CD4-positive, CD25-positive, alpha-beta regulatory T cell (primary cell): ENCODE measurements at places on chromosomes 1 and 21.

DNA sequence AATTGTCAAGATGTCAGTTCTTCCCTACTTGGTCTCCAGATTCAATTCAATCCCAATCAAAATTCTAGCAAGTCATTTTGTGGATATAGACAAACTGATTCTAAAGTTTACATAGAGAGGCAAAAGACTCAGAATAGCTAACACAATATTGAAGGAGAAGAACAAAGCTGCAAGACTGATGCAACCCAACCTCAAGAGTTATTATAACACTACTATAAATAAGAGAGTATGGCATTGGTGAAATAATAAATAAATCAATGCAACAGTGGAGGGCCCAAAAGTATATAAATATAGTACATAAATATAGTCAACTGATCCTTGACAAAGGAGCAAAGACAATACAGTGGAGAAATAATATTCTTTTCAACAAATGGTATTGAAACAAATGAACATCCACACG, 49.7 kb downstream of the PRPF38A start:
- DNase-seq, result no peak

DNA sequence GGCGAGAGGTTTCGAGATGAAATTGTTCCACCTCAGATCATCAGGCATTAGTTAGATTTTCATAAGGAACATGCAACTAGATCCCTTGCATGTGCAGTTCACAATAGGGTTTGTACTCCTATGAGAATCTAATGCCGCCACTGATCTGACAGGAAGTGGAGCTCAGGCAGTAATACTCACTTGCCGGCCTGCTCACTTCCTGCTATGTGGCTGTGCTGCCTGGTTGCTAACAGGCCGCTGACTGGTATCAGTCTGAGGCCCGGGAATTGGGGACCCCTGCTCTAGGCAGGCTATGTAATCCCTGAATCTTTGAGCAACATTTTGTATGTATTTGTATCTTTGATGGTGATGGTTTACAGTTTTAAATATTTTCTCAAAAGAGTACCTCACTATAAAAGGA, 32.5 kb downstream of the XKR8 start:
- DNase-seq, result peak; percentile 74

DNA sequence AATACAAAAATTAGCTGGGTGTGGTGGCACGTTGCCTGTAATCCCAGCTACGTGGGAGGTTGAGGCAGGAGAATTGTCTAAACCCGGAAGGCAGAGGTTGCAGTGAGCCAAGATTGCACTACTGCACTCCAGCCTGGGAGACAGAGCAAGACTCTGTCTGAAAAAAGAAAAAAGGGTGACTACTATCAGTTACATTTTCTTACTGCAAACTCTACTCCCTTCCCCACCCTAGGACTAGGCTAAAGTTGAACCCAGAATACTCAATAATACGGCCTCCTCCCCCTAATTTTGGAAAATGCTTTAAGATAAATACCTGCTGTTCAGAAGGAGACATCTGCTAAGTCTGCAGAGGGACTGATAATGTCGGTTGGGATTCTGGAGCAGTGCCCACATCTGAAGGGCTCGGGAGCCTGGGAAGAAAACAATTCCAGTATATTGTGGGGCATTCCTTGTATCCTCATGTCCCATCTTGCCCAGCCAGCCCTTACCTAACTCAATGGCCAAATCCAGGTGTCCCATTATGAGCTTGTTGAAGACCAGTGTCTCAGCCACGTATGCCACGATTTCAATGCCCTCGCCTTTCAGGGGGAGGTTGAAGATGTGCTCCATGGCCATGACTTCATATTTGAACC, 89.7 kb downstream of the ADCY10 start:
- no peak for DNase-seq

GRCh38 chr1:81125672-81126071, 675.1 kb upstream of the ADGRL2 start:
- no peak for DNase-seq

- no peak for DNase-seq
Measured at GRCh38 chr1:47784497-47784822, 212.7 kb downstream of the TRABD2B start.

DNA sequence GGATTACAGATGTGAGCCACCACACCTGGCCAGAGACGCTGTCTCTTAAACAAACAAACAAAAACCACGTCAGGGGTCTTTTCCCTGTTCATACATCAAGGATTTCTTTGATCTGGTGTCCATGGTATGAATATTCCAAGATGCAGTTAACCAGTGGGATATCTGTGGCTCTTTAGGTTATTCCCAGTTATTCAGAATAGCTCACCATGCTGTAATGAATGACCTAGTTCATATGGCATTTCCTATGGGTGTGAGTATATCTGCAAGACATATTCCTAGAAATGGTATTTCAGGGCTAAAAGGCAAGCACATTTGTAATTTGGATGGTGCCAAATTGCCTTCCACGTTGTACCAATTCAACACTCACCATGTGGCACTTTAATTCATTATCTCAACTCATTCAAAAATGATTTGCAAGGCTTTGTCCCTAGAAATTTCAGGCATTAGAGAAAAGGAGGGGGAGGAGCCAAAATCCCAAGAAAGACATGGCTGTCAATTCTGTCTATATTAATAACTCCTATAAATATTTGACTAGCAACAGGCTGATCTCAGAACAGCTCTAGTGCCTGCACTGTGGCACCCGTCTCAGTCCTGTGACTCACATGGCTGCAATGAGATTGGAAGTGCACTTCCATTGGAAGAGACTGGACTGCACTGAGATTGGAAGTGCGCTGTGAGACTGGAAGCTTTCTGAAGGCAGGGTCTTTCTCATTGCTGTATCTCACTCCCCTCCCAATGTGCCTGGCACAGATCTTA, 6.0 kb upstream of the STMN1 start:
- DNase-seq, result no peak

DNA sequence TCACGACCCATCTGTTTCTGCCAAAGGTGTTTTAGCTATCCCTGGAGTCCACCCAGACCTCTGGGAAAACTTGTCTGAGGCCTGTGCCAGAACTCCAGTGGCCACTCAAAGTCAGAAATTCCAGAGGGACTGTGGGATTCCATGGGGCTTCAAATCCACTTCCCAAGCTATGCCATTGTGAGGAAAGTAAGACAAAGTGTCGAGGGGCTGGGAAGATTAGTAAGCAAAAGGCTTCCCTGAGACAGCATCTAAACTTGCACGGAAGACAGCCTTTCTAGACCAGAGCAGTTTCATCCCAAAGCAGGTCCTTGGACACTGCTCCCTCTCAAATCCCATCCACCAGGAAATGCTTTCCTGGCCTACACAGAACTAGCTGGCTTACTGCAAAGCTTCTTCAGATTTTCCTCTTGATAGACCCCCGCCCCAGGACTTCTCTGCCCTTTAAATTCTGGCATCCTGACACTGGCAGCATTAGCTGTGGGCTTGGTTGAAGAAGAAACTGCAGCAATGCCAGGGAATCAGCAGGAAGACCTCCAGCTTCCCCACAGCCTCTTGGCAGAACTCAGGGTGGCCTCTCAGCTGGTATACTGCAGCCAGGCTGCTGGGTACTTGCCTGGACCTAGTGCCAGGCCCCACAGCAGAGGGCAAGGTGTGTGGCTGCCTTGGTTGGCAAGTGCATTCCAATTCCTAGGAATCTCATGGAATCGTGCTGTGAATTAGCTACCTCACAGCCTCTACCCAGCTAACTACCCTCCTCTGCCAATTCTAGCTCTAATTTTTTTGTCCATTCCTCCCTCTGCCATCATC, 27.3 kb upstream of the LMX1A start:
- DNase-seq, result no peak

GRCh38 chr1:91345395-91346005, 59.1 kb downstream of the HFM1 start:
- no peak for DNase-seq

DNA sequence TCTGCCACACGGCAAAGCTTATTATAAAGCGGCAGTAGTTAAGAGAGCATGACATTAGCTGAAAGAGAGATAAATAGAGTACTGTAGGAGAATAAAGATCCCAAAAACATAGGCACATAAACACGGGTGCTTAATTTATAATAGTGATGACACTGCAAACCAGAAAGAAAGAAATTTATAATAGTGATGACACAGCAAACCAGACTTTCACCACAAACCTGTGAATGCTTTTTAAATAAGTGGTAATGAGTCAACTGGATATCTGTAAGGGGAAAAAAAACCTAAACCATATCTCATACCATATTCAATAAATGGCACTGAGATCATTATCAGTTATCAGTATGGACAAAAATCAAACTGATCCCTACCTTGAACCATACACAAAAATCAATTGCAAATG, 25.5 kb downstream of the USP1 start:
- DNase-seq, result no peak

- no peak for DNase-seq
Measured at GRCh38 chr1:23899070-23899469, 14.1 kb downstream of the CNR2 start.

DNA sequence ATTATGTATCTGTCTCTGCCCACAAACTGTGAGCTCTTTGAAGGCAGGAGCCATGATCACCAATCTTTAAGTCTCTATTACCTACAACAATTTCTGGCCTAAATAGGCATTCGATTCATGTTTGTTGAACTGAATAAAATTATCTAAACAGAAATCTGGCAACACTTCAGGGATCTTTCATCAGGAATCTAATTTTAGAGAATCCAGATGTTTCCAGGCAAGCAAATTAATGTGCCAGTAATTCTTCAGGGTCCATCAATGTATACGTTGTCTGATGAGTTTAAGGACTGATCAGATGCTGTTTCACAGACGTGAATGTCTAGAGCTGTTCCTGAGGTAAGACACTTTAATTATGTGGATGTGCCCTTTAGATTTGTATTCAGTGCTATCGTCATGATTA, 524.4 kb downstream of the PTPRC start:
- DNase-seq, result no peak

DNA sequence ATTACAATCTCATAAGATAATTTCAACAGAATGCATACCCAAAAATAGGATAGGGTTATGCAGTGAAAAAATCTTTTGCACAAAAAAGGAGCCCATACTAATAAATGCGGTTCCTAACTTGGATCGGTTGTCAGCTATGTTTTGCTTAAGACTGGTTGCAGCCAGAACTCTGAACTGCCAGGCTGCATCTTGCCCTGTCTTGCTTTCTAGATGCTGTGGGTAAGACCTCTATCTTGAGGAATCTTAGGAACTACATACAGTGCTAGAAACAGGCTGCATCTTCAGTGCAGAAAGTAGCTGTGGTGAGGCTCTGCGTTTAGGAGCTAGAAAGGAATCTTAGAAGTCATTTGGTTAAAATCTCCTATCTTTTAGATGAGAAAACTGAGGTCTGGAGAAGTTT, 45.6 kb upstream of the PLA2G4A start:
- DNase-seq, result no peak

DNA sequence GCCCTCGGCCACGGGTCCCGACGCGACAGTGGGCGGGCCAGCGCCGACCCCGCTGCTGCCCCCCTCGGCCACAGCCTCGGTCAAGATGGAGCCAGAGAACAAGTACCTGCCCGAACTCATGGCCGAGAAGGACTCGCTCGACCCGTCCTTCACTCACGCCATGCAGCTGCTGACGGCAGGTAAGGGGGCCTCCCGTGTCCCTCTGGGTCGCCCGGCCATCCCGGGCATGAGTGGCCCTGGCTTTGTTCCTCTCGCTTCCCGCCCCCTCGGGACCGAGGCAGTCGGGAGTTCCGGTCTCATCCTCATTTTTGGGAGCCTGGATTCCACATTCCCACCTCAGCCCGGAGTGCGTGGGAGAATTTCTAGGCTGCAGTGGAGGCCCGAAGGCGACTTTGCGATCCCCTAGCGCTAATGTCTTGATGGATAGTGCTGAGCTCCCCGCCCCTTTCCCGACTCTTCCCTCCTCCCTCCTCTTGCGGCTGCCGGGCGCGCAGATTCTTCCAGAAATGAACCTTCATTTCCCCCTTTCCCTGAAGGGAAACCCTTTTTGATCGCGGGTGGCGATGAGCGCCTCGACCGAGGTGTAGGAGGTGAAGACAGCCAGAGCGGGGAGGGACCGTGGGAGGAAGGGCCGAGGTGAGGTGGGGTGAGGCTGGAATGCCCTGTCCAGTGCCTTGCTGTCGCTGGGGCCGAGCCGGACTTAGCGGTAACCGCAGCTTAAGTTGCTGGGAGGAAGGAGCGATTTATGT, 705 bp downstream of the KHDRBS1 start:
- peak; percentile 42 for DNase-seq

- no peak for DNase-seq
Measured at GRCh38 chr1:209094384-209094783, 489.1 kb upstream of the CAMK1G start.

DNA sequence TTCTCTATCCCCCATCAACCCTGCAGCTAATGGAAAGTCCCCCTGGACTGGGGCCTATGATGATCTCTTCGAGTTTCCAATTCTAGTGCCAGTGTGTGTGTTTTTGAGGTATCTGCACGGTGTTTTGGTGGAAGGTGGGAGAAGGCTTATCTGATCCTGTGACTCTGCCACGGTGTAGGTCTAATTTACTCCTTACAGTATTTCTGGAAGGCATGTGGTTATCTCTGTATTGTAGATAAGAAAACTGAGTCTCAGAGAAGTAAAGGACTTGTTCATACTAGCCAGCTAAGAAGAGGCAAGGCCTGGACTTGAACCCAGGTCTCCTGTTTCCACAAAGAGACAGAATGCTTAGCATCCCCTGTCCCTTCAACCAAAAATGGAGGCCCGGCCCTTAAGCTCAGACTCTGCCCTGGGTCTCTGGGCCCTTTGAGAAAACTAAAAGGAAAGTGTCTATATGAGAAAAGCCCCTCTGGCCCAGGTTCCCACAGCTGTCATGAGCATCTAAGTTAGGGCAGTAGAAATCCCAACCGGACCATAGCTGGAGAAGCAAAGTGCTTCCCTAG, 20.3 kb downstream of the RIMS3 start:
- DNase-seq, result no peak

DNA sequence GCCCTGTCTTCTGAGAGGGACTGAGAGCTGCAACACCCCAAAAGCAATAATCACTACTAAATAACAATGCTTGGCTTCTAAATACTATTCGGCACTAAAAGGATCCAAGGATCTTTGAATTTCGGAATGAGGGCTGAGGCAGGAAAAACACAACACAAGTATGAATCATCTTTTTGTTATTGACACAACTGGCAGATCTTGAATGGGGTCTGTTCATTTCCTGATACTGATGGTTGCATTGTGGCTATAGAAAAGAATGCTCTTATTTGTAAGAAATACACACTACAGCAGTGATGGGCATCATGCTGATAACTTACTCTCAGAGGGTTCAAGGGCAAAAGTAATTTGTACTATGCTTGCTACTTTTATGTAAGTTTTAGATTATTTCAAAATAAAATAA, 149.2 kb upstream of the PLD5 start:
- no peak for DNase-seq

DNA sequence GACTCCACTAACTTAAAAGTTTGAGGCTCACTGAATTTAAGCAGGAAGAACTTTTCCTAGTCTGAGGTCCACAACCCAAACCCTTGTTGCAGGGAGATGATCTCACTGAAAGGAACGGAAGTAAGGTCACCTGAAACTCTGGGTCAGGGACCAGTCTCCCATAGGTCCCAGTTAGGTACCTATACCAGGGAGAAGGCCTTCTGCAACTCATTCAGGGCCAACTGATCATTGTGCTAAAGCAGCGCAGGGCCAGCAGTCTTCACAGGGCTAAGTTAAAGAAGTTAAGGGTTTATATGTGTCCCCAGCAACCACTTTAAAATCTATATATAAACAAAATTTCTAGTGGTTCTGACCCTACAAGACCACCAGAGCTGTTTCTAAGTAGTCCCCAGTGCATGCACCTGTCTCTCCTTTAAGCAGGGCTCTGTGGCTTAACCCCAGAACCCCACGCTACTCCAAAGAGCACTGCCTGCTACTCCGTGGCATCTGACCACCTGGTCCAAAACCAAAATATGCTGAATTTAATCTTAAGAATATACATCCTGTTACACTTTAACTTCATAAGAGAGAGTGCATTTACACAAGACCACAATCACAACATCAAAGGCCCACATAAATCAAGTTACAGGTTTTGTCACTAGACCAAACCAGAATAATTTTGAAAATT, 2.8 kb downstream of the SRSF10 start:
- no peak for DNase-seq
